ENCODE measurements at places on chromosomes 12 and 14.

DNA sequence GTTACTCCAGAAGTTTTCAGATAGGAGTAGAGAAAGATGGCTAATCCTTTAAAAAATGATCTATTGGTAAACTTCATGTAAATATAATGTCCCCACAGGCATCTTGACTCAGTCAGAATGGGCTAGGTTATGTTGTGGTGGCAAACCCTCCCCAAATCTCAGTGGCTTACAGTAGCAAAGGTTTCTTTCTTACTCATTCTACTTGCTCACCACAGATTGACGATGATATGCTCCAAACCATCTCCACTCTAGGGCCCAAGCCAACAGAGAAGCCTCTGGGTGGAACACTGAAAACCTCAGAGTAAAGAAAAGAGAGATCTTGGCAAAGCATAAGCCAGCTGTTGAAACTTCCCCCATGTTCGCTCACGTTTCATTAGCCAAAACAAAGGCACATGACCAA is 146.4 kb downstream of the EMP1 start:
- no peak for DNase-seq

DNA sequence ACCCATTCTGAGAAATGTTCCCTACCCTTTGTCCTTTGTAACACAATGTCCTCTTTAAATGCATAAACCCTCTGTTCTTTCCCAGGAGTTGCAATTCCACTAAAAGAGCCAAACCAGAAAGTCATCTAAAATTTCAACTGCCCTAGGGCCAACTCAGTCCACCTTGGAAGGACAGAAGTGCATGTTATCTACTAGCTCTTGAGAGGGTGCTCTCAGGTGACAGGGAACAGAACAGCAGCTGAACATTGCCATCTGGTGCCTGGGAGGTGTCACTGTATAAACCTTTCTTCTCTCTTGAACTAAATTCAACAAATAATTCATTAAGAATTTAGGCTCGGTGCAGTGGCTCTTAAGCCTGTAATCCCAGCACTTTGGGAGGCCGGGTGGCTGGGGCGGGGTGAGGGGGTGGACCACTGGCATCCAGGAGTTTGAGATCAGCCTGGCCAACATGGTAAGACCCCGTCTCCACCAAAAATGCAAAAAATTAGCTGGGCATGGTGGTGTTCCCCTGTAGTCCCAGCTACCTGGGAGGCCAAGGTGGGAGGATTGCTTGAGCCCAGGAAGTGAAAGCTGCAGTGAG is 10.3 kb upstream of the FERMT2 start:
- no peak for DNase-seq

- DNase-seq, result no peak
These were observed 28.6 kb upstream of the ADAMTS20 start for GRCh38 chr12:43580601-43581000.

DNA sequence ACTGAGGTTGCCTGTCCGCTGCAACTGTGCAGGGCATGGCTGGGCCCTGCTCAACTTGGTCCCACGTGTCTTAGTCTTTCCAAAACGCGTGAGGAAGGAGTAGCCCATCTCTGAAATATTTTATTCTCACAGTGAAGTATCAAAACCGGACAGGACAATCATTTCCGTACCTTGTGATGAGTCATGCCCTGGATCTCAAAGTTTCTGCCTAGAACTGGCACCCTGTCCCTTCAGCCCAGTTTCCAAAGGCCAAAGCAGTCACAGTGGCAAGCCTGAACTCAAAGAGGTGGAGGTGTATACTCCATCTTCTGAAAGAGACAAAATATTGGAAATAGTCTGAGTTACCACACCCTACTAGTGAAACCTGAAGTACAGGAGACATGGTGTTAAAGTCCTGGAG is 28.5 kb upstream of the SRGAP1 start:
- DNase-seq, result no peak

- DNase-seq, result no peak
These were observed 81.3 kb upstream of the DUSP6 start for GRCh38 chr12:89433634-89434033.

GRCh38 chr12:105382771-105383622 is 52.5 kb downstream of the C12orf75 start:
- no peak for DNase-seq

GRCh38 chr12:131575371-131575770 is 135.5 kb upstream of the SFSWAP start:
- no peak for DNase-seq

DNA sequence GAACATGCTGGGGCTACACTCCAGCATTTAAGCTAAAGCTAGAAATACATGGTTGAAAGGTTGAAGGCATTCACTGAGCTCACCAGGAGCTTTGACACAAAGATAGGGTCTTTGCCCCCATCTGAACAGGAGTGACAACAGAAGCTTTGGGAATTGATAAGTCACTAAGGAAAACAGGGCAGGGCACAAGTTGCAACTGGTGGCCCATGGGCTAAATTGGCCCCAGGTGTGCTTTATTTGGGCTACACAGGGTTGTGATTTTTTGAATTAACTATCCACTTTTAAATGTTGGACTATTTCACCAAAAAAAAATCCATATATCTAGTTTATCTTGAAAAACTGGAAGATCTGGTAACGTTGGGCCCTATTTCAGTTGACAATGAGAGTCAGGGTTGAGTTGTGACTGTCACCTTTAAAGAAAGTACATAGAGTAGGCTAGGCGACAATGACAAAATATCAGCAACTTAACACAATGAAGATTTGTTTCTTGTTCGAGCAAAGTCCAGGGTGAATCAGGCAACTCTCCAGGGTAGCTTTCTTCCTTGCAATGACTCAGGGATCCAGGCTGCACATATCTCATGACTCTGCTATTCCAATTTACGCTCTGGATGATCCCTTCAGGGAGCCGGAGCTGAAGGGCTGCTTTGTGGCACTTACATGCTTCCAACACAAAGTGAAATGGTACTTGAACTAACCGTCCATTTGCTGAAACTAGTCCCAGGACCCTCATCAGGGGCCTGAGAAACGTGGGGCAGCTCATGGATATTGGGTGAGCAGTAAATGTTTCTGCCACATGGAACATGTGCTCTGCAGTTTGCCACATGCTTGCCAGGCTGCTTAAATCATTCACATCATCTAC is 13.3 kb upstream of the EIF4B start:
- no peak for DNase-seq

DNA sequence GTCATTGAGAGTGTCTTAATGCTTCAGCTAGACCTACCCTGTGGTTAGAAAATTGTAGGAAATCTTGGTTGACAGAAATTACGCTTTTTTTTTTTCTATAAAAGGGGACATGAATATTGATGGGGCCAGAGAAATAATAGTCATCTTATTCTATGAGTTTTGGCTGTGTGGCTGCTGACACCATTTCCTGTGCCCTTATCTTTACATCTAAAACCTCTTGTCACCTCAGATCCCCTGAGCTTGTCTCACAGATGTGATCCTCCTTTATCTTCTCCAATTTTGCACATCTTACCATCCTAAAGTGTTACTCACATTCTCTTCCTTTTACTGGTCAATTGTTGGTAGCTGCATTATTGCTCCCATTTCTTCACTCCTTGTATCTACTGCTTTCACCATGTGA is 36.1 kb downstream of the ASCL1 start:
- DNase-seq, result no peak

- DNase-seq, result no peak
These were observed 113.2 kb upstream of the HIF1A start for GRCh38 chr14:61581955-61582615.

DNA sequence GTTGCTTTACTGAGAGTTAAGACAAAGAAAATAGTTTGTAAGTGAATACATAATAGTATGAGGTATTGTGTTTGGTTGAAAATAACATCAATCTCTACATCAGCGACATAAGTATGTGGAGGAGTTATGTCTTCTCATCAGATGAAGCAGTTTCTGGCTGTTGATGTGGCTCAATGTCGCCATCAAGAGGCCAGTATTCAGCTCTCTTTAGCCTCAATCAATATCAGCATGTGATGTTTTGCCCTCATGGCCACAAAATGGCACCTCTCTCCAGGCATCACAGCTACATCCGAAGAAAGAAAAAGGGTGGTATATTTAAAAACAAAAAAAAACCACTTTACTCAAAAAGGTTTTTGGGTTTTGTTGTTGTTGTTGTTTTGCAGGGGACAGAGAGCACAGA is 302.3 kb upstream of the TMEM132C start:
- DNase-seq, result no peak

DNA sequence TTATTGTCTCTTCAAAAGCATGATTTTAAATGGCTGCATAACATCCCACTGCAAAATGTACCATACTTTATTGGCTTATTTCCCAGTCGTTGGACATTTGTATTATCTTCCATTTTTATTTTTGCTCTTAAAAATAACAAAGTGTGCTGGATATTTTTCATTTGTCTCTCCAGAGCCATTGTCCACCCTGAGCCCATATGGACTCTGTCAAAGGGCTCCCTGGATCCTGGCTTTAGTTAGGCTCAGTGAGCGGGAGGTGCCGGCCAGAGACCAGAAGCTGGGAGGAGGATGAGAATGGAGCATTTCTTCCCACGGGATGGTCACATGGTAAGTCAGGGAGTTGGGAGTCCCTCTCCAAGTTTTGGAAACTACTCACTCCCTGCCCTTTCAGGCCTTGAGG is 296.9 kb downstream of the NUAK1 start:
- no peak for DNase-seq

DNA sequence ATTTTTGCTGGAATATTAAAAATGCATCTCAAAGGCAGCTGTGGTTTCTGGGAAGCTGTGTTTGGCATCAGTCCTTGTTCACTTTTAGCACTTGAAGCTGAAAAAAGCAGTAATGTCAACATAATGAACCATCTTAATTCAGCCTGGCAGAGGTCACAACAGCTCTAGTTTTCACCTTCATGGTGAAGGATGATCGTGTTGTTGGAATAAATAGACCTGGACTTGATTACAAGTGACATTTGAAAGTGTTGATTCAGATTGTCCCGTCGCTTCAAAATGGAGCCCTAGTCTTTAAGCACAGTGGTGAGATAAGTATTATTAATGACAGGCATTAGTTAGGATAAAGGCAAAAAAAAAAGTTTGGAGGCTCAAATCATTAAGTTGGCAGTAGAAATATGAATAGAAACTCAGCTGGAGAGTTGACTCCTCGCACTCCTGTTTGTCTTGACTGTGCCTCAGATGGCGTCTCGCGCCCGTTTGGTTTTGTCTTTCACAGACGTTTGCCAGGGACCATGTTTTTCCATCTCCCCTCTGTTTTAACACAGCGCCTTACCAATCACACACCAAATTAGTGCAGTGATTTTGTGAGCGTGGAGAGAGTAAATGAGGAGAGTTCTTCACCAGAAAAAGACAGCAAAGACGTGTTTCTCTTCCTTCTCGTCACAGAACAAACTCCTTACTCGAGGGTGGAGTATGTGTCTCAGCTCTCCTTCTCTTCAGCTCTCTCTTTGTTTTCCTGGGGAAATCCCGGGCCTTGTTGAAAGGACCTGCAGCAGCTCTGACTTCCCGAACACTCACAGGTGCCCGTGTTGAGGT is 53.4 kb upstream of the MMP17 start:
- DNase-seq, result no peak

DNA sequence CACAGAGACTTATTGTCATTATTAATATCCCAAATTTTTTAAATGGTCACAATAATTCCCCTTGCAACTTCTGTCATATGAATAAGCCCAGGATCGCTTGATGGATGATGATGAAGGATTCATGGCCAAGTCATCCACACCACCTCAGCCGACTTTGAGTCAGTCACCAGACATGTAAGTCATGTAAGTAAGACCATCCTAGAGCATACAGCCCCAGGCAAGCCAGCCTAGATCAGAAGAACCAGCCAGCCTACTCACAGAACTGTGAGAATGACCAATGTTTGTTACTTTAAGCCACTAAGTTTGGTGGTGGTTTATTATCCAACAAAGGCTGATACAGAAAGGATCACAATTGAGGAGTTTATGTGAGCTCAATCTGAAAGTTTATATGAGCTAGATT is 341.8 kb downstream of the NRXN3 start:
- DNase-seq, result no peak

- DNase-seq, result no peak
These were observed 66.4 kb downstream of the CHST11 start for GRCh38 chr12:104522985-104523722.

- DNase-seq, result no peak
These were observed 36.6 kb downstream of the KRT76 start for GRCh38 chr12:52740584-52740983.

- no peak for DNase-seq
These were observed 29.6 kb upstream of the NAP1L1 start for GRCh38 chr12:76113800-76114757.

DNA sequence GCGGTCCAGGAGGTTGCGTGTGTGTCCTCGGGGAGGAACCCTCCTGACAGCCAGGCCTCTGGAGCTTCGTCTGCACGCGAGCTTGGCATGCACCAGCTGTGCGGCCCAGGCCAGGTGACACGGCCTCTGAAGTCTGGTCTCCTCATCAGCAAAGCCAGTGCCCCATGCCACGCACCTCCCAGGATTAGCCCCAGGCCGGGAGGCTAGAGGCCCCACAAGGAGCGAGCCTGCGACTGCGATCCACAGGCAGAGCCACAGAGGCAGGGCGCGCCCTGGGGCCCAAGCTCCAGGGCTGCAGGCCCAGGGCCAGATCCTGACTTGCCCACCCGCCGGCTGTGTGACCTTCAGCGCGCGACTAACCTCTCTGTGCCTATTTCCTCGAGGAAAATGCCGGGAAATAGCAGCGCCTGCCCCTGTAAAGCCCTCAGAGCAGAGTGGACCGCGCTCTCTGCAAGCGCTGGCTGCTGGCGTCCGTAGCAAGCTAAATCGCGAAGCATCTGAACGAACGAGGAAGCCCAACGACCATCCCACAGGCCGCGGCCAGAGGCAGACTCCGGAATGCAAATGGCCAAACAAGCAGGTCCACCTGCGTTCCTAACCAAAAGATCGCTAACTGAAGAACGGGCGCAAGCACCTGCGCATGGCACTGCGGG is 492 bp upstream of the BTBD6 start:
- no peak for DNase-seq

DNA sequence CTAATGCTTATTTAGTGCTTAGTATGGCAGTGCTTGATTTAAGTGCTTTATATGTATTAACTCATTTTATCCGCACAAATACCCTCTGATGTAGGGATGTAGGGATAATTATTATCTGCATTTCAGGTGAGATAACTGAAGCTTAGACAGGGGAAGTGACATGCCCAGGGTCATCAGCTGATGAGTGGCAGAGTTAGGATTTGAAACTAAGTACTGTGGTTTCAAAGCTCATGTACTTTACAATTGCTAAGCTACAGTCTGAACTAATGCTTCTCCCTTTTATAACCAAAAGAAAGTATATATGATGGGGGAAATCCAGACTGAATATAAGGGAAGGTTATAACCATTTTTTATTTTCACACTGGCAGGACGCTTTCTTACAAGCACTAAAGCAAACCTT is 229.6 kb upstream of the NAV3 start:
- DNase-seq, result no peak

- no peak for DNase-seq
These were observed 25.1 kb downstream of the STX2 start for GRCh38 chr12:130813949-130814348.

DNA sequence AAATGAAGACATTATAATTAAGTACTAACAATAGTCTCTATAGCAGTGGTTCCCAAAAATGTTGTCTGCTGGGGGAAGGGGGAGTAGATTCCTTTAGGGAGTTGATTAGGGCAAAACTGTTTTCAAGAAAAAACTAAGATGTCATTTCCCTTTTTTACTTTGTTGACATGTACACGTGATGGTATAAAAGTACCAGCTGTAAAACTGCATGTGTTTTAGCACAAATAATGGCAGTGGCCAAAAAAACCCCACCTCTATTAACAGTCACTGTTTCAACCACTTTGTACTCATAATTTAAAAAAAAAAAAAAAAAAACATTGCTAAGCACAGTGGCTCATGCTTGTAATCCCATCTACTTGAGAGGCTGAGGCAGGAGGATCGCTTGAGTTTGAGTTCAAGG is 61.7 kb downstream of the PPP1R12A start:
- no peak for DNase-seq

- DNase-seq, result no peak
These were observed 29.7 kb downstream of the ATP2A2 start for GRCh38 chr12:110310763-110311162.

Measured in activated naive CD4-positive, alpha-beta T cell (primary cell).